ENCODE measurements at places on chromosomes 5 and 9.

DNA sequence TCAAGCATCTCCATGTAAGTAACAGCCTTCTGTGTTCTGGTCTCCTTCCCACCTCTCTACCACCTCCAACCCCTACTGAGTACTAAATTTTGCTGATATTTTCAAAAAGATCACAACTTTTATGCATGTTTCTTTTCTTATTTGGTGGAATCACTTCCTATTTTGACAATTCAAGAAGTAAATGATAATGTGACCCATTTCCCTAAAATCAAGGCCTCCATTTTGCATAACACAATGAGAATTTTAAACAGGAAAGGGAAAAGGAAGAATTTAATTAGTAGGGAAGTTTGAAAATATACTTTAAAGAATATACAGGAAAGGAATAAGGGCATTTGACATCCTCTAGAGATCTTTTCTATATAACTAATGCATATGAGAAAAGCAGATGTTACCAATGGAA lies 212.9 kb upstream of the RASA1 start:
- no peak for DNase-seq

GRCh38 chr5:54902791-54903473 lies 82.5 kb downstream of the ESM1 start:
- no peak for DNase-seq

- no peak for DNase-seq
Observed at GRCh38 chr5:99607124-99607523, 678.3 kb upstream of the CHD1 start.

GRCh38 chr5:6218116-6218515 lies 160.2 kb downstream of the MED10 start:
- no peak for DNase-seq

- no peak for DNase-seq
Observed at GRCh38 chr9:91560301-91560700, 136.7 kb upstream of the NFIL3 start.

- DNase-seq = no peak
Observed at GRCh38 chr9:112028242-112029221, 131.9 kb downstream of the UGCG start.

Data from activated T-cell treated with anti-CD3 and anti-CD28 coated beads for 4 hours (primary cell).